ENCODE measurements at places on chromosomes 7 and 10.

DNA sequence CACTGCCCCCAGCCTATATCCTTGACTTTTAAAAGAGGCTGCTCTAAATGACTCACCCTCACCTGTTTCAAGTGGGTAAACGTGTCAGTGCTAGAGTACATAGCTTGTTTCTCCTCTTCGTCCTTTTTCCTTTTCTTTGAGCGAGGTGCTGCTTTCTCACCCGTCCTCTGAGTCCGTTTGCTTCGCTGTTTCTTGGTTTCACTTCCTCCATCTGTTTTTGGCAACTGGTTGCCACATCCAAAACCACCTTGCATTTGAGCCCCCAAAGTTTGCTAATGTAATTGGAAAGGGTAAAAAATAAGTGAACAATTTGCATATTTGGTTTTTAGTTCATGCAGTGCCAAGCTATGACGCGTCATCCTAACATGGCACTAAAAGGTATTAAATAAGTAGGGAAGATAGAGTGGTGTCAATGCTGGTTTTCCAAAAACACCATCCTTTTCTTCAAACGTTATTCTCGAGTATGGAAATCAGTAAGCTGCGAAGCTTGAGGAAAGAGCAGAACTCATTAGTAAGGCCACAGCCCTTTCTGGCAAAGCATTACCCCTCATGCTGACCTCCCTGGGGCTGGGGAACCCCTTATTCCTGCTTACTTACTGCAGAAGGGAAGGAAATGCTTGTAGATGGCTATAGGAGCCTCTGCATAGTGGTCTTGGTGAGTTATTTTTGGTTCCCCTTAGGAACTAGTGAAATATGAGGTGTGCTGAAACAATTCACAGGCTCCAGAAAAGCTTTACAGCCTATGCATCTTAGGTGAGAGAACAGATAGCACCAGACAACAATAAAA lies 133.5 kb downstream of the GALNT11 start:
- no peak for DNase-seq

DNA sequence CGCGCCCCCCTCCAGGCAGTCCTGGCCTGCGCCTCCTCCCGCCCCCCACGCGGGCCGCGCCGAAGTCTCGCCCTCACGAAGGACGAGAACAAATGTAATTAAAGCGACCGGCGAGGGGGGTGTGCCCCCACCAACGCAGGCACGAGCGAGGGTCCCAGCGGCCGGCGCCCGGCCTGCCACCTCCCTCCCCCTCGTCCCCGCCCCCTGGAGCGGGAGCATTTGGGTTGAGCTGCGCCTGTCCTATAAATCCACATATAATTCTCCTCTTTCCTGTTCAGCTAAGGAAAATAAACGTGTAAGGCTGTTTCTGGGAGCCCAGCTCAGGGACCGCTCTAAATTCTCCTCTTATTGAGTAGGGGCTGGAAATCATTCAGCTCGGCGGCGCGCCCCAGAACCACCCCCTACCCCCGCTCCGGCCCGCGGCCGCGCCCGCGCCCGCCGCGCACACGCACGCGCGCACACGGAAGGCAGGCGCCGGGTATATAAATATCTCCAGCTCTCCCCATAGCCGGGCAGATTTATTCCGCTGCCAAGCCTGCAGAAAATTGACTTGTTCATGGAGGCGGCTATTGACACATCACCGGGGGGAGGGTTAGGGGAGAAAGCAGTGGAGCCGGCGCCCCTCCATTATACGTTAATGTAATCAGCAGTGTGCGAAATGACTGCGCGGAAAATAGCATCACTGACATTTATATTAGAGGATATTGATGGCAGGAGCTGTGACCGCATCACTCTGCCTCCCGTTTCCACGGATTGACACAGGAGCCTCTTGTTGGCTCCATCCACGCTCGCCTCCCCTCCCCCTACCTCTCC lies 61.6 kb upstream of the BTRC start:
- peak; percentile 21 for DNase-seq

GRCh38 chr10:15167411-15168290 lies 842 bp downstream of the NMT2 start:
- peak; percentile 61 for DNase-seq

- no peak for DNase-seq
Measured at GRCh38 chr7:31017032-31017675, 35.0 kb upstream of the ADCYAP1R1 start.

- DNase-seq: no peak
Measured at GRCh38 chr10:45058580-45058979, 57.9 kb downstream of the ZNF22 start.

- no peak for DNase-seq
Measured at GRCh38 chr7:69739931-69740431, 141.7 kb downstream of the AUTS2 start.

DNA sequence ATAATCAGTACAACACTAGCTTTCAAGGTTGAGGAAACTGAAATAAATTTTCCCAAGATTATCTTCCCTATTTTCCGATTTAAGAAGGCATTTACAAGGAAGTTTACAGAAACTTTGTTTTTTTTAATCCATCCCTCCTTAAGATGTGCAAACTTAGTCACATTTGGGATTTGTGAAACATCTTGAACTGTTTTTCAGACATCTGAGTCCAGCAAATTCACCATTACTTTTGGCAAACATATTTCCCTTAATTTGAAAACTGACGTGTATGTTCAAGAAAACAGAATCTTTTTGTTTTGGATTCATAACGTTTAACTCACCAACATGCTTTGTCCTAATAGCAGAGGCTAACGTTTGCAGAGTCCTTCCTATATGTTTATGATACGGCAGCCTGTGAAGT lies 19.5 kb downstream of the GLI3 start:
- DNase-seq: no peak

- DNase-seq: no peak
Measured at GRCh38 chr10:76883596-76883995, 754.0 kb downstream of the KCNMA1 start.

GRCh38 chr7:90407484-90407821 lies 4.2 kb downstream of the CLDN12 start:
- DNase-seq: no peak

DNA sequence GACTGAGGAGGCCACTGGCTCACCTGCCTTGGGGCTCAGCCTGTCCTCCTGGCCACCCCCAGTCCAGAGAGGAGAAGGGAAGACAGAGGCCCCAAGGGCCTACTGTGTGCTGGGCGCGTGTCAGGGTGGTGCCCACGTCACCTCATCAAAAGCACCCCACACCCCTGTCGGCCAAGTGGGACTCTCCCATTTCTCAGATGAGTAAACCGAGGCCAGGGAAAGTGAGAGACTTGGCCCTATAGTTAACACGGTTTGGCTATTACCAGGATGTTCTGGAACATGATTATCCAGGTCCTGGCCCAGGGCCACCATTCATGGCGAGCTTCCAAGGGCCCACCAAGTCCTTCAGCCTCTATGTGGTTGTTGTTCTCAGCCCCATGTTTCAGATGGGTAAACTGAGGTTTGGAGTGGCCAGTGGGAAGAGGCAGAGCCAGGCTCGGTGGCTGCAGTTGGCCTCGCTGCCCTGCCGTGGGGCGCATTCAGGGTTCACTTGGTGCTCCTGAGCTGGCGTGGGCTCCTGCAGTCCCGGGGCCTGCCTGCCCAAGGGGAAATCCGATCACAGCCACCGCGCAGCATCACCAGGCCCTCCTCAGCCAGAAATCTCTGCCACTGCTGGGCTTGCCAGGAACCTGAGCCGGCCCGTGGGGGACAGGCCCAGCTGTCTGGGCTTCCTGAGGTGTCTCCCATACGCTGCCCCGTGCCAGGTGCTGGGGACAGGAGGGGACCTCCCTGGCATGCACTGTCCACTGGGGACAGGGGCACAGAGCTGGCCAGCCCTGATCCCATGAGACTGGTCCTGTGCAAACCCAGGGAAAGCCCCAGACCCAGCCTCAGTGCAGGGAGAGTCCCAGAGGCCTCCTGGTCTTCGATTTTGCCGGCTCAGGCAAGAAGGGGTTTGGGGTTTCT lies 117.7 kb upstream of the TNRC18 start:
- DNase-seq: no peak

DNA sequence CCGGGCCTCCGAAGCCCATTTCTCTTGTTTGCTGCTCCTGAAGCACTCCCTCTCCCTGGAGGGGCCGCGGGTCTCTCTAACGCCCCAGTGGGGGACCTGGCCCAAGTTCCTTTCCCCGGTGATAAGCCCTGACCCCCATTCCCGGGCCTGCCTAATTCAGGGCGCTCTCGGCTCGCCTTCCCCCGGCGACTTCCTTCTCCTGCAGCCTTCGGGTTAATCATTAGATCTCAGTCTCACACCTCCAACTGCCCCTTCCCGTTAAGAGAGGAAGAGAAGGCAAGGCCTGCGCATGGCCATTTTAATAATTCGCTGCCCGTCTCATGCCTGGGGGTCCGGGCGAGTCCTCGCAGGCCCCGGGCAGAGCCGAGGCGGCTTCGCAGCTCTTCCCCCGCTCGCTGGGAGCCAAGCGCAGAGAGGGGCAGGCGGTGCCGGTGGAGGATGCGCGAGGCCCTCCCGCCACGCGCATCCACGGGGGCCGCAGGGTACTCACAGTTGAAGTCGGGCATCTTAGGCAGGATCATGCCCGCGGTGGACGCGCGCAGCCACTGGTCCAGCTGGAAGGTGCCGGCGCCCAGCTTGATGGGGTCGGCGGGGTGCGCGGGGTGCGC lies 1.2 kb downstream of the MNX1 start:
- no peak for DNase-seq

- DNase-seq: peak; percentile 85
Measured at GRCh38 chr7:5596046-5596895, 172.6 kb upstream of the TNRC18 start.

GRCh38 chr7:86991093-86991769 lies 68.2 kb downstream of the ELAPOR2 start:
- DNase-seq: no peak

- no peak for DNase-seq
Measured at GRCh38 chr10:130689743-130690626, 553.8 kb downstream of the GLRX3 start.

DNA sequence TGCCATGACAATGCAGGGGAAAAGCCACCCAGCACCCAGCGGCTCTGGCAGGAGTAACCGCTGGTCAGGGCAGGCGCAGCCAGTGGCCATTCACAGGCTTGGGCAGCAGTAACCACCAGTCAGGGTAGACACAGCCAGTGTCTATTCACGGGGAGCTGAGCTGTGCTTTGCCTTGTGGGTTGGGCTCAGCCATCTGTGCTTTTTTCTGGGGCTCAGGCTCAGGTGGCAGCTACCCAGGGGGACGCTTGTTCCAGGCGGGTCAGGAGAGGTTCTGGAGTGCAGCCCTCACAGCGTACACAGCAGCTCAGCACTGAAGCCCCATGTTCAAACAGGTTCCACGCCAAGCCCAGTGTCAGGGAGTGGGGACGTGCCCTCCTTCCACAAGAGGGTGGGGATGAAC lies 28.5 kb downstream of the FOXL3 start:
- no peak for DNase-seq

DNA sequence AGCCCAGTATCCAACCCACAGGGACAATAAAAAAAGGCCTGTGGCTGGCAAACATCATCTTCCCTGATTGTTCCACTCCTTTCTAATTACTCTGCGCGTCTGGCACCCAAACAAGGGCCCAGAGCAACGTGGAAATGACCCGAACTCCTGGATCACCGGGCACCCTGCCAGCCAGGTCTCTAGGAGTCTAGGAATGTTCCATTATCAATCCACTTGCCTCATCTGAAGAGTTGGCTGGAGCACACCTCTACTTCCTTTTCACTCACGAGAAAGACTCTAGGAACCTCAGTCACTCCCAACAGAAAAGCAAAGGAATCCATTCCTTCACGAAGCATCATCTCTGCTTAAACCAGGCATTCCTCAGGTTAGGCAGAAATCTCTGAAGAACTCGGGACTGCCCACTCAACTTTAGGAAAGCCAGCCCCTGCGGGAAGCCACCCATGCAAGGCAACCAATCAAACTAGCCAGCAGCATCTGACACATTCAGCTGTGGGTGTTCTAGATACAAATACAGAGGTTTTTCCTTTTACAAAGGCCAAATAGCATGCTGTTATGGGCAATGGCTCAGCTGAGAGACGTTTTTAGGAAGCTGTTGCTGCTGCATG lies 37.7 kb downstream of the ATXN7L1 start:
- no peak for DNase-seq

DNA sequence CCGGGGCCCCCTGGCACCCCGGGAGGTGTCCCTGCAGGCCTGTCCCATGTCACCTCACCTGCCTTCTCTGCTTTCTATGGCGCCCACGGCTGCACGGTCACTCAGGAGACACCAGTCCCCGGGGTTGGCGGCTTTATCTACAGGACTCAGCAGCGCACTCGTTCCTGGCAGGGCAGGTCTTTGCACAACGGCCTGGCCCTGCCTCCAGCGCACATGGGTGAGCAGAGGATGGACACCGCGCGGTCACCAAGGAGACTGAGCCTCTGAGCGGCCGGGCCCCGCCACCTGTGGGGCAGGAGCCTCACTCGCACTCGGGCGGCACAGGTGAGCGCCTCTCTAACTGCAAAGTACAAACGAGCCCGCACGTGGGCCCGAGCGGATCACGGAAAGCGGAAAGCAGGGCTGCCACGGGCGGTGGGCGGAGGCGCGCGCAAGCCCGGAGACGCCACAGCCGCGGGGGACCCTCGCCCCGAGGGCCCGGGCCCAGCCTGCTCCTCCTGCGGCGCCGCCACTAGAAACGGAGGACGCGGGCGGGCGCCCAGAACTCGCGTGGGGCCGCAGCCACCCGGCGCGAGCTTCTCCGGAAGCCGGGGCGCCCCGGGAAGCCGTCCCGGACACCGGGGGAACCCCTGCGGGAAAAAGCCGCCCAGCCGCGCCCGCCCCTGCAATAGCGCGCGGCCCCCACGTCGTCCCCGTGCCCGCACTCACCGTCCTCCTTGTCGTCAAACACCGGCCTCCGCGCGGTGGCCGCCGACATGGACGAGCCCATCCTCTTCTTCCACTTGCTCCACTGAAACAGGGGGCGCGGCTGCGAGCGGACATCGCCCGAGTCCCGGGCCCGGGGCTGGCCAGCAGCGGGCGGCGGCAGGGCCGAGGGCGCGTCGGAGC lies 642 bp downstream of the STK32C start:
- DNase-seq: peak; percentile 41

GRCh38 chr10:74213571-74214162 lies 62.6 kb downstream of the ADK start:
- DNase-seq: peak; percentile 29

- DNase-seq: no peak
Measured at GRCh38 chr10:132103116-132103910, 37.6 kb downstream of the JAKMIP3 start.

GRCh38 chr10:1643908-1644179 lies 93.5 kb downstream of the ADARB2 start:
- DNase-seq: no peak

GRCh38 chr7:72266771-72267170 lies 145.4 kb downstream of the CALN1 start:
- DNase-seq: no peak

DNA sequence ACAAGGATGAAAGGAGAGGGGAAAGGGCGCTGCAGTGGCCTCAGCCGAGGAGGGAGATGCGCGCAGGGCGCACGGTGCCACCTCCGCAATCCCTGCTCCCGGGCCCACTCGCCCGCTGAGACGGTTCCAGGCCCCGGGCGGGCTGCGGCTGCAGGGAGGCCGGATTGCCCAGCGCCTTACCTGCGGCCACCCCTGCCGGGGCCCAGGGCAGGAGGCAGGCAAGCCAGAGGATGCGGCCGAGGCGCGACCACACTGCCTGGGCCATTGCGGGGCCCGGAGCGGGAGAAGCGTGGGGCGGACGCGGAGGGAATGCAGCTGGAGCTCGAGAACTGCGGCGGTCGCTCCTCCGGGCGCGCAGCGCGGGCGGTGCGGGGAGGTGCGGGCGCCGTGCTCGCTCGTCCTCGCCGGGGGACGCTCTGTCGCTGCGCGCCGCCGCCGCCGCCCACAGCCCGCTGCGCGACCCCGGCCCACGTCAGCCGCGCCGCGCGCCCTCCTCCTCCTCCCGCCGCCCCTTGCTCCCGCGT lies at the start of gene TMEM130:
TMEM130 (minus strand) TSS at position 418 of the 524 bp plus-strand sequence; CDS start at position 265, 153 bp downstream.
- peak; percentile 14 for DNase-seq

- DNase-seq: no peak
Measured at GRCh38 chr10:69004821-69005220, 16.2 kb downstream of the KIFBP start.

- no peak for DNase-seq
Measured at GRCh38 chr7:82131215-82131614, 312.4 kb downstream of the CACNA2D1 start.

Measured in activated naive CD8-positive, alpha-beta T cell treated with anti-CD3 and anti-CD28 coated beads for 36 hours (primary cell).